ENCODE measurements at places on chromosomes 2 and 18.

- DNase-seq = no peak
These were observed 104.4 kb upstream of the B3GNT2 start for GRCh38 chr2:62091471-62091870.

DNA sequence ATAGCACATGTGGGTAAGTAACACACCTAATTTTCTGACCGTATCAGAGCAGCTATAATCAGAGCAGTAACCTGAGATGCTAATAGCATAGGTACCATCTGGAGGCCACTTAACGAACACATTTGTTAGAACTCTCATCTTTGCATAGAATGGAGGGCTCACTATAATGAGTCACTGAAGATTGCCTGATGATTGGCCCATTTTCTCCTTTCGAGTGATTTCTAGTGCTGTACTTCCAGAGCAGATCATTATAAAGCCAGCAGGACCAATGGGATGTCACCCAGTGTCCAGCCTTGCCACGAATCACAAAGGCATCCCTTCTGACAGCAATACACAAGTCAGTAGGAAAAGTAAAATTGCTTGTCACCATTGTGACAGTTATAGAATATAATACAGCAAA, 81.7 kb upstream of the REV1 start:
- no peak for DNase-seq

DNA sequence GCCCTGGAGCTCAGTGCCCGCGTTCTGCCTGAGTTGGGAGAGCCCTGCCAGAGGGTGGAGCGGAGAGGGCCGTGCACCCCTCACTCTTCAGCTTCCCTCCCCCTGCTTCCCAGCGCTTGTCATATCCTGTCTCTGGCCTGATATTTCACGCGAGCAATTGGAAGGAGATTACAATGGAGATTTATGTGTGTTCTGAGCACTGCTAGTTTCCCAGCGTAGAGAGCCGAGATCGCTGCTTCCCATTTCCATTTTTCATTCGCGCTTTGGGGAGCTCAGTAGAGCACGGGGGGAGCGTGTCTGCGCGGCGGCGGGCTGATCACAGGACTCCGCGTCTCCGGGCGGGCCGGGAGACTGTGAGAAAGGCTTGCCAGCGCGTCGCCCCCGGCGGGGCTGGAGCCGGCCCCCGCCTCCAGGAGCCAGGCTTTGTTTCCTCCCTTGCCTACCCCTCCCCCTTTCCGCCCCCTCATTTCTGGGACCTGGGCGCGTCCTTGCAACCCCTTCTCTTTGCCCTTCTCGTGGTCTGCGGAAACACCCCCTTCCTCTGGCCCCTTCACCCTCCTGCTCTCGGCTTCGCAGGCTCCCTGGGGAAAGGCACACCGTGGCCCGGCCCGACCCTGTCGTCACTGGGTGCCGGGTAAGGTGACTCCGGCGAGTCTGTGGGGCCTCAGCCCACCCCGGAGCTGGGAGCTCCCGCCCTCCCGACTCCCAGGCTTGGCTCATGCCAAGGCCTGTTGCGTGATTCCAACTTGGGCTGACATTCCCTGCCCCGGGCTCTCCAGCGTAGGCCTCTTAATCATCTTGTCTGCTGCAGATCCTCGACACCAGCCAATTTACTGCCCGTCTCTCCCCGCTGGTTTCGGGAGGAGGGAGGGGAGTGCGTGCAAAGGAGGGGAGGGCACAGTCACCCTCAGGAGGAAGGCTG, 5.8 kb downstream of the DLX2 start:
- DNase-seq = no peak

DNA sequence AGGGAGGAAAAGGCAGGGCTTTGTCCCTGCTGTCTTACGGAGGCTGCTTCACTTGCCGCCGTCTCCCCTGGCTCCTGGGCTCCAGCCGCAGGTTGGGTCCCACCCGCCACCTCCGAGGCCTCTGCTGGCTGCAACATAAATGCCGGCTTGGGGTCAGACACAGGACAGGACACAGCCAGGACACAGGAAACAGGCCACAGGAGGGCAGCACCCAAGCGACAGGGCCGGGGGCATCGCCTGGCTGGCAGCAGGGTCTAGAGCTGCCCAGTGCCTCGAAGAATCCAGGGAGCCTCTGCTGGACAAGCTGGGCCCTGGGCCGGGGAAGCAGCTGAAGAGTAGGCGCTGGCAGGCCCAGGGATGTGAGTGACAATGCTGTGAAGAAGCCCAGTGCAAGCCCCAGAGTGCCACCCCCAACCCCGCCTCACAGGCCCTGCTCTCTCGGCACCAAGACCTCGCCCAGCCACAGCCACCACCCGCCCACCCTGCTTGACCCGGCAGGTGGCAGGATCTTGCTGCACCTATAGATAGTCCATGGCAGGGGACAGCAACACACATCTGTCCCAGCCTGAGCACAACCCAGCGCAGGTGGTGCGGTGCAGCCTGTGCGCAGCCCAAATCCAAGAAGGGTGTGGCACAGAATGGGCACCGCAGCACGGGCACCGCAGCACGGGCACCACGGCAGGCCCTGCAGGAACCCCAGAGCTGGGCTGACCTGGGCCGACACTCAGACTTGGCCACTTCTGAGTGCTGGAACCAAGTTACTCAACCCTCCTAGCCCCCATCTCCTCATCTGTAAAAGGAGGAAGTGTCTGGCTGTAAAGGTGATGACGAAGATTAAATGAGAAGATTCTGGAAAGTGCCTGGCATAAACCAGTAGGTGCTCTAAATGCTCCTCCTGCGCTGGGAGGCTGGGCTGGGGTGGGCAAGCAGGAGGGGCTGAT, 55.6 kb downstream of the BIN1 start:
- DNase-seq = no peak

DNA sequence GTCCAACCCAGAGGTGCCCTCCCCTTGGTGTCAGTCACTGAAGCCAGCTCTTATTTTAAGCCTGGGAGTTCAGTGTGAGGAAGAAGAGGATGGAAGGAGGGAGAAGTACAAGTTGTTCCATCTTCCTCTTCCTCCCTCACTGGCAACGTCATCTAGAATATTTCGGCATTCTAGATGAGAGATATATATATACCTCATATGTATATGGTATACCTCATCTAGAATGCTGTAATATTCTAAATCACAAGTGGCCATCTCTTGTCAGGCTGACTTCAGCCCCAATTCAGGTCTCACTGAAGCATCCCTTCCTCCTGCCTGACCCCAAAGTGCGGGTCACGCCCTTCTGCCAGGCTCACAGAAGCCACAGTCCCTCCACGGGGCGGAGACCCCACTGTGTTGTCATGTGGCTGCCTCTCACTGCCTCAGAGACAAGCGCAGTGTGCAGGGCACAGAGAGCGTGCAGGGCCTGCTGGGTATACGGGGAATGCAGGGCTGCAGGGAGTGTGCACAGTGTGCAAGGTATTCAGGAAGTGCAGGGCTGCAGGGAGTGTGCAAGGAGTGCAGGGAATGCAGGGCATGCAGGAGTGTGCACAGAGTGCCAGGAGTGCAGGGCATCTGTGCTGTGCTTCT, 32.8 kb upstream of the B3GNT7 start:
- DNase-seq = no peak

DNA sequence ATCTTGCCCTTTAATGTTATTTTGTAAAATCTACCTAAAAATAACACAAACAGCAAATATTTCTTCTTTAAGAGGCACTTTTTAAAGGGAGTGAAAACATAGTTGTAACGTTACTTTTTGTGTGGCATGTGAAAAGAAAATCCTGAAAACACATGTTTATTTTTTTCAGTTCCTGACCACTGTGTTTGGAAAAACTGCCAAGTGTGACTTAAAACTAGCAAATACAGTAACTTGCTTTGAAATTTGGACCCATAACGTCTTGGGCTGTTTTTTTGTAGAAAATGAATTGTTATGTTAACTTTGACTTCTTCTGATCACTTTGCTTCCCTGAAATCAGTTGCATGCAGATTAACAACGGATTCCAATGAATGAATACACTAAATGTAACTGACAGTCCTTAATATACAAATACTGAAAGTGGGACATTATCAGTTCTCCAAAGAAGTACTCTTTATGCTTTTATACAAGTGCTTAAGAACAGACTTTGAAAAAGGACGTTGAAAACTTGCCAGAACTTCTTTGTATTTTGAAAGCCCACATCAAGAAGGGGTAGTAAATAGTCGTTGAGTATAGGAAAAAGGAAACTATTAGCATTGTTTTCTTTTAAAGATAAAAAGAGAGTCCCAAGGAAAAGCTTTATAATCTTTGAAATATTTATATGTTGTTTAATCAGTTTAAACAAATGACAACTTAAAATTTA, 96.1 kb upstream of the ZEB2 start:
- no peak for DNase-seq

- peak; percentile 53 for DNase-seq
These were observed 326.2 kb upstream of the SOX11 start for GRCh38 chr2:5365871-5366461.

DNA sequence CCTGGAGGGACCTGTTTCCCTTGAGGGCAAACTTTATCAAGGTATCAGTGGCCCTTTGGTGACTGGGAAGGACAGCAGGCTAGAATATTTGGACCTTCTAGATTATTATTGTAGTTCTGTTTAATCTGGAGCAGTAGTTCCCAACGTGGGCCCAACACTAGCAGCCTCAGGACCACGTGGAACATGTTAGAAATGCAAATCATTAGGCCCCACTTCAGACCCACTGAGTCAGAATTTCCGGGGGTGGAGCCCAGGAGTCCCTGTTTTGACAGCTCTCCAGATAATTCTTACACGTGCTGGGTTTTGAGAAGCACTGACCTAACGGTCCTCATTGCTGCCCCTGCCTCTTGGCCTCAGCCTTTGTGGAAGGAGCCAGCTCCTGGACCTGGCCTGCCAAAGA, 25.5 kb upstream of the DYNC2LI1 start:
- DNase-seq = no peak

DNA sequence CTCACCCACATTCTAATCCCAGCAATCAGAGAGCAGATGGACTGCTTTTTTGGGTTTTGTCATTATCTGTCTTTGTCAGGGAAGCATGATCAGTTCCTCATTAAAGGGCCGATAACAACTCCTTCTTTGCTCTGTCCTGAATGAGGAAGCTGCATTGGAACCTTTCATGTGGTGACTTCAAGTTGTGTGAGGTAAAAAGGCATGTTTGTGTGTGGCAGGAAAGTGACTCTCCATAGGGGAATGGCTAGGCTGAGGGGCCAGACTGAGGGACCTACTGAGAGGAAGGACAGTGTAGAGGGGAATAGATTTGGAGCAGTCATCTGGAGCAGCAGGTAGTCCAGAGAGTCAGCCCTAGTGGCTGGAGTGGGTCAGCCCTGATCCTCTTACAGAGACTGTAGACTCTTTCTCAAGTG, 23.6 kb upstream of the LRRTM1 start:
- no peak for DNase-seq

- no peak for DNase-seq
These were observed 35.3 kb upstream of the GCC2 start for GRCh38 chr2:108413711-108414095.

GRCh38 chr2:233708942-233709341, 3.8 kb upstream of the UGT1A5 start:
- no peak for DNase-seq

GRCh38 chr2:158099716-158100115, 2.0 kb upstream of the UPP2 start:
- no peak for DNase-seq

DNA sequence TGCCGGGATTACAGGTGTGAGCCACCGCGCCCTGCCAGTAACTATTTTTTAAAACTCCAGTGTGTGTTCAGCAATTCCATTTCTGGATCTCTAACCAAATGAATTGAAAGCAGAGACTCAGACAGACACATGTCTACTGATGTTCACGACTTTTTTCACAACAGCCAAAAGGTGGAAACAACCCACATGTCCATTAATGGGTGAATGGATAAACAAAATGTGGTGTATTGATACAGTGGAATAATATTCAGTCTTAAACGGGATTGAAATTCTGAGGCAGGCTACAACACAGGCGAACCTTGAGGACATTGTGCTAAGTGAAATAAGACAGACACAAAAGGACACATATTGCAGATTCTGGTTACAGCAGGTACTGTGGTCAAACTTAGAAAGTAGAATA, 55.0 kb downstream of the DDX1 start:
- no peak for DNase-seq

- no peak for DNase-seq
These were observed 56.4 kb upstream of the ITGB6 start for GRCh38 chr2:160256507-160256906.

- DNase-seq = no peak
These were observed 678.9 kb upstream of the LRRTM4 start for GRCh38 chr2:78201064-78201575.

GRCh38 chr2:172323861-172324597, 103.4 kb upstream of the ITGA6 start:
- DNase-seq = no peak

DNA sequence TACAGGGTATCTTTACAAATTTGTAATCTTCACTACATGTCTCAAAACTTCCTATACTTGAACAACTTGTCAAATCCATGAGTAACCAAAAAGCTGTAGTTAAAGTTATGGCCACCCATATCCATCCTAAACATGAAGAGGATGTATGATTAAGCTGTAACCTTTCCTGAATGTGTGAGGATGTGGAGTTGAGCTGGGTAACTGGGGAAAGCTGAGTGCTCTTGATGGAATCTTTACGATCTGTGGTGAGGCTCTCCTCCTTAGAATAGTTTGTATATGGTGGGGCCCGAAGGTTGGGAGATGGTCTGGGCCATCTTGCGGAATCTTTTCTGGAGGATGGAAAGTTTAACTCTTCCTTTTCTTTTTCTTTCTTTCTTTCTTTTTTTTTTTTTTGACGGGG, 29.4 kb downstream of the DPP4 start:
- peak; percentile 21 for DNase-seq

Measured in kidney capillary endothelial cell (primary cell).